ENCODE measurements at places on chromosomes 7 and 10. TPM values are rescaled to one million over a fixed set of nuclear protein-coding genes. Genes with fewer than 3 reads are reported as not detected.
A peak's percentile ranks its signal among the peaks of the same experiment; 100 is the strongest.

GRCh38 chr7:12715372-12716133 lies 28.1 kb downstream of the ARL4A start:
- DNase-seq = peak; percentile 54

DNA sequence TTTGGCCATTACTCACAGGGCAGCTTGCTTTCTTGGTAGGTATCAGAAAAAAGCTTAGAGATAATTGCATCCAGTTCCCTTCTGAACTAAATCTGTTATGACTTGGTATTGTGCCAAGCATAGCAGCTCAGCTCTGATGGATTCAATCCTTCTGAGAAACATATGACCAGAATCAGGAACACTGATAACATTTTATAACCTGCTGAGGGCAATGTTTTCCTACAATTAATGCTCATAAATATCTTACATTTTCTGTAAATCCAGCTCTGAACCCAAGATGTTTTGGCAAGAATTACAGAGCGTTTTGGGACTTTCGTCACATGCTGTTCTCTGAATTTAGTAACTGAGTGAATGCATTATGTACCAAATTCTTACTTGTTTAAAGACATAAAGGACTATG lies 167.8 kb downstream of the KIF20B start:
- no peak for DNase-seq

GRCh38 chr10:1063232-1063865 lies 7.2 kb downstream of the WDR37 start:
- no peak for DNase-seq

DNA sequence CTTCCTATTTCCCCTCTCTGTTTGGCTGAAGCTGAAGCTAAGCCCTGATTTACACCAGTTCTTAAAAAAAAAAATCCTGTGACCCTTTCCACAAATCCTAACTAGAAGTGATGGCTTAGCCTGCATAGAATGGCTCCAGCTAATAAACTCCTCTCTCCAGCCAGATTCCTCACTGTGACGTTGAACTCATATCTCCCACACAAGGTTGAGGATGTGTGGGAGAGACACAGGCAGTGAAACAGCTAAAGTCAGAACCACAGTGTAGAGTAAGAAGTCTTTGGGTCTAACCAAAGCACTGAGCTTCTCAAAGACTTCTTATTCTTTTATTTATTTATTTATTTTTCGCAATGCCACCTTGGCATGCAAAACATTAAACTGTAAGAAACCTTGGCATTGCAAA lies 268.3 kb downstream of the SNX13 start:
- no peak for DNase-seq

DNA sequence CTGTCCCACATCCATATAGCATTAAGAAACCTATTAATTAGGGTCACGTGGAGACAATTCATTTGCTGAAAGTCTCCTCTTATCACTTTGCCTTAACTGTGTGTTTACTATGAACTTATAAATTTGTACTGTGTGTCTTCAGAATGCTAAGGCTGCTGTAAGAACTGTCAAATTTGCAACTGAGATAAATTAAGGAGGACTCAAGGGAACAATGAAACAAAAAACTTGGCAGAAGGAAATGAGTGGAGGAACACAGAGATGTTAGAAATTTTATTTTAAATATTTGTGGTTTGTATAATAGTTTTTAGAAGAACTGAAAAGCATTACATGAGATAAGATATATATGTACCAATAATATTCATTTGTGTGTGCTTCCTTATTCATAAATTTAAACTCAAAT lies 1005.3 kb upstream of the SORCS1 start:
- no peak for DNase-seq

- no peak for DNase-seq
These were observed 654.2 kb downstream of the REEP3 start for GRCh38 chr10:64175271-64175962.

DNA sequence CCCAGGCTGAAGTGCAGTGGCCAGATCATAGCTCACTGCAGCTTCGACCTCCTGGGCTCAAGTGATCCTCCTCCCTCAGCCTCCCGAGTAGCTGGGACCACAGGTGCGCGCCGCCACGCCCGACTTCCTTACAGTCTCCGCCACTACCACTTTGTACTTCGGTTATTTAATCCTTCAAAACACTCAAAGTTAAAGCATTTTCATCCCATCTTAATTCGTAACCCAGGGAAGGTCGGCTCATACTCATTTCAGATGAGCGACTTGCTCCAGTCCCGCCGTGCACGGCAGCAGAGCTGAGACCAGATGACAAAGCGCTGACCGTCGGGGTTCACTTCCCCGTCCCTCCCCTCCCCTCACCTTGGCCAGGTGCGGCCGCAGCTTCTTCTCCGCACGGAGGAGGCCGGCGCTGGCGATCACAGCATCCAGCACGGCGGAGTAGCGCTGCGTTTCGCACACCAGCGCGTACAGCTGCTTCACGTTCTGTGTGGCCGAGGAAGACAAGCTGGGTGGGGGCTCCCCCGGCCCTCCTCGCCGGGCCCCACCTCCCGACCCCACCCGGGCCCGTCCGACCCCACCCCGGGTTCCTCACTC lies 457 bp downstream of the NSUN5 start:
- no peak for DNase-seq

GRCh38 chr10:90484518-90484917 lies 373.3 kb downstream of the HTR7 start:
- DNase-seq = no peak

GRCh38 chr10:93954726-93955363 lies 38.9 kb upstream of the PLCE1 start:
- DNase-seq = no peak

DNA sequence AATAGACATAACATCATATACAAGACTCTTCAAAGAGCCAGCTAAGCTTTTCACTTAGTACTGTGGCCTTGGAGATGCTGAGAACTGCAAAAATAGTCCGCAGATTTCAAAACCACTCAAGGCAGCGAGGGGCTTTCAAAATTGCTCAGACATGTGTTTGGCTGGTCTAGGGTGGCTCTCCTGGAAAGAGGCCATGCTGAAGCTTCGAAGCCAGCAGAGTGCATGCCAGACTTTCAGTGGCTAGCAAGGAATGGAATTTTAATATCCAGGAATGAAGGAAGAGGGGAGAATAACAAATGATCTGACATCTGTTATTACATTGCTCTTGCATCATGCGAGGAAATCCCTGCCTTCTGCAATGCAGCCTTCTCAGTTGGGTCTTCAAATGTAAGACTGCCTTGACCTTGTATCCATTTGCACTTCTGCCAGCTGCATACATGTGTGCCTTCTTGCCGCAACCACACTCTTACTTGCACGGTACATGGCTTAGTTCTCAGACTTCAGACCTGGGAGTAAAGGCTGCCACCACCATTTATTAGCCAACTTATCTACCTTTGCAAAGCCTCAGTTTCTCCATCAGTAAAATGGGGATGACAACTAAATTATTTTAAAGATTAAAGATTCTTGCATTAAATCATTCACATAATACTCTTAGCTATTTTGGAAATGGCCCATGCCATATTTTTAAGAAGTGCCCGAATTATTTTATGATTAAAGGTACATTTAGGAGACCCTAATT lies 55.9 kb downstream of the ITIH5 start:
- no peak for DNase-seq

DNA sequence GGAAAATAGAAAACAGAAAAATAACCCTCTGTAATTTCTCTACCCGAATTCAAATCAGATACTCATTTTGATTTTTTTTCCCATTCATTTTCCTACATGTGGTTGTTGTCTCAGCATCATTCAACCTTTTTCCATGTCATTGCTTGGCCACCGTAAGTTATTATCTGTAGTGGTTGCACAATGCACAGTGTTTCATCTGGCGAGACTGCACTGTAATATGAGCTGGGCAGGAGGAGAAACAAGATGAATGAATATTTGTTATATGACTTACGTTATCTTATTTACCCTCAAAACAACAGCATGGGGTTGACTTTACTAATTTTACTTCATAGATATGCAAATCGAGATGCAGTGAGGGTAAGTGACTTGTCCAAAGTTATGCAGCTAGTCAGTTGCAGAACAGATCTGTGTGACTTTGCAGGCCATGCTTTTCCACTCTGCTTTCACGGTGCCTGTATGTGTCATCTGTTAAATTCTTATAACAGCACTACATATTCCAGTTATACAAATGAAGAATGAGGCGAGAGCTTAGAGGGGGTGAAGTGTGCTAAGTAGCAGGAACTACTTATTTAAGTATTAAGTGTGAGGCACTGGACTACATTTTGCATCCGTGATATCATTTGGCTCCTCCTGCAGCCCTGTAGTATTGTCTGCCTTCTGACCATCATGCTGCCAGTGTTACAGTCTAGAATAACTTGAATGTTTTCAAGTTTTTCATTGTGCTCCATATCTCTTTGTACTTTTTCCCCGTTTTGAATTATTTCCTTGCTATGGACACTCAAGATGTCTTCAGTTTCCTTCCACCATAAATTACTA lies 56.7 kb downstream of the ZMYND11 start:
- no peak for DNase-seq

DNA sequence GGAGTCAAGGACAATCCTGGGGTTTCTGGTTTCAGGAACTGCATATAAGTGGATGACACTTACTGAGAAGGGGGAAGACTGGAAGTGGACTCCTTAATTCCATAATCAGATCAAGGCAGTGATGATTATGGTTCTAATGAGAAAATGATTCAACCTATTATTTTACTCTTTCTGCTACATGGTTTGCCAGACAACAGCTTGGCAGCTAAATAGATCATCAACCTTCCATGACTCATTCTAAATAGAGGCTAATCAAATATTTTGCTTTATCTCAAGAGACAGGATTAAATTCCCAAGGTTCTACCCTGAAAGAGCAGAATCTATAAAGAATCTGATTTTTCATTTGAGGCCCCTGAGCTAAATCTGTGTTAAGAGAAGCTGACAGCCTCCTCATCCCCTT lies 46.3 kb downstream of the CNNM1 start:
- DNase-seq = no peak

DNA sequence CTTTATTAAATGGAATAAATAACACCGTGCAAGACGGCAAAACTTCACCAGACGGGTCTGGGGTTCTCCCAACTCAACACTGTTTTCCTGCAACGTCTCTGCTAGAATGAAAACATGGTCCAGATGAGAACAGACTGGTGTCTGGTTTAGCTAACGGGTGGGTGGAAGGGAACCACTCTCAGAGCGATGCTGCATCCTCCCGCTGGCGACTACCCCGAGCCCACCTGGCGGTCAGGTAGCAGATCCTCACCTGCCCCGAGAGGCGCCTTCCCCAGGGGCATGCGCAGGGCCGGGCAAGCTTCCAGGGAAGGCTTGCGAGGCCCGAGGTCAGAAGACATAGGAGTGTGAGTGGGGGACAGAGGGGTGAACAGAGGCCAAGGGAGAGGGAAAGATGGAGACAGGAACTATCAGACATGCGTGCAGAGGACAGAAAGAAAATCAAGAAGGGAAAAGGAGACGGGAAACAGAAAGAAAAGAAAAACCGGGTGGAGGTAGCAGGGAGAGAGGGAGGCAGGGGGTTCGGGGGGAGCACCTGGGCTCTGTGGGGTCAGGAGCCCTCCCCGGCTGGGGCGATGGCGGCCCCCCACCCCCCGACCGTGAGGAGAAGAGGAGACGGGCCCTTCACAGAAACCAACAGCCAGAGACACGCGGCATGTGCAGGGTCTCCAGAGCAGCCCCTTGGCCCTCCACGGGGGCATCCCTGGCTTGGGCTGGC lies 222.0 kb downstream of the MAD1L1 start:
- DNase-seq = no peak

DNA sequence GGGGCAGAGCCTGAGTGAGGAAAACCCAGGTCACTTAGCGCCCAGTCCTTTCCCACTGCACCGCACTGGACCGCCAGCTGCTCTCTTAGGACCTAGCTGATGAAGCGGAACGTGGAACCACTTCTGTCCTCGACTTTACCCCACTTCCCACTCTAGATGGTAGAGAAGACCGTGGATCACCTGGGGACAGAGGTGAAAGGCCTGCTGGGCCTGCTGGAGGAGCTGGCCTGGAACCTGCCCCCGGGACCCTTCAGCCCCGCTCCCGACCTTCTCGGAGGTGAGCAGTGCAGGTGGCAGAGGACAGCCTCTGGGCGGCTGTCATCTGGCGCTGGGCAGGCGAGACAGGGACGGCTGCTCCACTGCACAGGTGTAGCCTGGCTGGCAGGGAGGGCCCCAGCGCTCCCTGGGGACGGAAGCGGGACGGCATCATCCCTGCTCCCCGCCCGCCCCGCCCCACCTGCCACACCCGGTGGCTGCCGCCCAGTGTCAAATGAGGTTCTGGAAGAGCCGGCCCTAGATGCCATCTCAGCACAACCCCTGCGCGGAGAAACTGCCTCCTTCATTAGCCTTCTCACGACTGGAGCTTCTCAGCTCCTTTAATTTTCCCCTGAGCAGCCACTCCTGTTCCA lies 11.7 kb downstream of the PLAC9 start:
- no peak for DNase-seq

DNA sequence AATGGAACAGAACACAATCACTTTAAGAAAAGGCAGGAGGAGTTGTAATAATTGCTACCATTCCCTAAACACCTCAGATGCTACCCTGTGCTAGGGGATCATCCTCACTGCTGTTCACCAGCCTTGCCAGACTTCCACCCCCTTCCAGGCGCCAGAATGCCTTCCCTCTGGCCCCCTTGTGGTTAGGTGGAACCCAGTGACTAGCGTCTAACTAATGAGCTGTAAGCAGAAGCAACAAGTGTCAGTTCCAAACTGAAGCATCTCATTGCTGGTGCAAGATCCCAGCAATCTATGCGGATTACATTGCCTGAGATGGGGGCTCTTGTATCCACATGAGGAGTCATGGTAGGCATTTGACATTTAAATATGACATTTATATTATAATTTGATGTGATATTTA lies 86.6 kb downstream of the FRMD4A start:
- no peak for DNase-seq

GRCh38 chr10:9608602-9609001 lies 1409.1 kb upstream of the CELF2 start:
- DNase-seq = no peak

WIPF3 gene
- 0.24 TPM for total RNA-seq

PRSS37 gene
- total RNA-seq = not detected

TWIST1 gene
- total RNA-seq = 5.4 TPM

DRGX gene
- not detected for total RNA-seq

C10orf71 gene
- total RNA-seq = not detected

All from omental fat pad (tissue), 4 donors.